ENCODE measurements at places on chromosomes 11 and 22. TPM values are rescaled to one million over a fixed set of nuclear protein-coding genes. Genes with fewer than 3 reads are reported as not detected.

DNA sequence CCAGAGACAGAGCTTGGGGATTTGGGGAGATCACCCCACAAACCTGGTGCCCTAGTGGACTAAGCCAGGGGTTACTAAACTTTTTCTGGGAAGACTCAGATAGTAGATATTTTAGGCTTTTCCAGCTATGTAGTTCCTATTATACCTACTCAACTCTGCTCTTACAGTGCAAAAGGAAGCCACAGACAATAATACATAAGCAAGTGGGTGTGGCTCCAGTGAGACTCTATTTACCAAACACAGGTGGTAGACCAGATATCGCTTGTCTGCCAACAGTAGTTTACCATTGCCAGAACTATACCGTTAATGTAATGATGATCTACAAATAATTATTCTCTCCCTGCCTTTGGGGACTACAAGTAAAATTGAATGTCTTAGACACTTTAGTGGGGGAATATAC, 6.9 kb downstream of the LDHC start:
- peaks cover 4% of the 10 kb centered on the region for H3K4me1 ChIP-seq
- DNase-seq, result no peak
- no peaks in the 10 kb centered on the region for H3K36me3 ChIP-seq
- no peak overlapping the region for H3K27ac ChIP-seq
- H3K4me3 ChIP-seq, result no peak overlapping the region

GRCh38 chr11:2077061-2077802, 62.0 kb downstream of the IGF2 start:
- no peak overlapping the region for H3K4me3 ChIP-seq
- peak overlapping the region; percentile 5 for H3K27ac ChIP-seq
- peaks cover 10% of the 10 kb centered on the region for H3K4me1 ChIP-seq
- no peaks in the 10 kb centered on the region for H3K36me3 ChIP-seq

DNA sequence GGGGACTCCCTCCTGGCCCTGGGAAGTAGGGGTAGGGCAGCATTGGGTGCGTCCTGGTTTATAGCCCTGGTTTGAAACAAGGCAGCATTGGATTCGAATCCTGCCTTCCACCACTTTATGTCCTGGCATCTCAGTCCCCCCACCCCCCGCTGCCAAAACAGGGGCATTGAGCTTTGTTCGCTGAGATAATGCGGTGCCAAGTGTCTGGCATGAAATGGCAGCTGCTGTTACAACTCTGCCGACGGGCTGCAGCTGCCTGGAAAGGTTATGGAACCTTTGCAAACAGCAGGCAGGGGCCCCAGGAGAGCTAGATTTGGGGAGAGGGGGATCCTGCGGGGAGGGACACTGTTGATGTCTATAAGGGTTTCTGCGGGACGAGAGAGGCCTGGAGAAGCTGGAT, 1.9 kb downstream of the TST start:
- peaks cover 35% of the 10 kb centered on the region for H3K27me3 ChIP-seq
- peaks cover 4% of the 10 kb centered on the region for H3K4me1 ChIP-seq

The FOSL1 gene
- 16.0 TPM for total RNA-seq

The HTR3B gene
- total RNA-seq, result not detected

The YPEL4 gene
- total RNA-seq, result 0.38 TPM
